Activated CD8-positive, alpha-beta memory T cell treated with anti-CD3 and anti-CD28 coated beads, Interleukin-2, amount 10 ng/mL, durations not matched to agents 7 days and 5 days (primary cell): ENCODE measurements at places on chromosomes 1 and 21.

DNA sequence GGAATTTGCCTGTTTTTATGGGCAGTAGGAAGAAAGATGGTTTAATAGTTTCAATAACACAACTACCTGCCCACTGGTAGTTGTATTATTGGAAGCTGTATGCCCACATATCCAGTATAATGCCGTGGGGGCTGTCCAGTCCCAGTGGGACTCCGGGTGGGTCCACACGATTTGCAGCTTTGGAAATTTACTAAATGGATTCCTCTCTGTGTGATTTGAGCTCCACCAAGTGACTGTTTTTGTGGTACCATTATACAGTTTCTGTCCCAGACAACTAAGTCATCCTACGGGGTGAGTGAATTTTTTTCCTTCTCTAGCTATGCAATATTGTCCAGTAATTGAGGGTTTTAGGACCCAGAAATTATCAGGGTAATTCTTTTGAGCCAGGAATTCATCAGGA is 86.8 kb downstream of the PLA2G4A start:
- DNase-seq, result no peak

- DNase-seq, result no peak
Measured at GRCh38 chr1:67601955-67602354, 83.0 kb upstream of the GADD45A start.

DNA sequence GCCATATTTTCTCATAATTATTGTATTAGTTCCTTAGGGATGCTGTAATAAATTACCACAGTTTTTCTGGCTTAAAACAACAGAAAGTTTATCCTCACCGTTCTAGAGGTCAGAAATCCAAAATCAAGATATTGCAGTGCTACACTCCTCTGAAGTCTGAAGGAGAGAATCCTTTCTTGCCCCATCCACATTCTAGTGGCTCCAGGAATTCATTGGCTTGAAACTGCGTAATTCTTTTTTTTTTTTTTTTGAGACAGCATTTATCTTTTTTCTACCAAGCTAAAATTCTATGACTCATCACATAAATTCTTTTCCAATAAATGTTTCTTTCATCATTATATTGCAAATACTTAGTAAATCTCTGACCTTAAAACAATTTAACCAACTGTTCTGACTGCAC is 451.0 kb upstream of the RGS18 start:
- no peak for DNase-seq

DNA sequence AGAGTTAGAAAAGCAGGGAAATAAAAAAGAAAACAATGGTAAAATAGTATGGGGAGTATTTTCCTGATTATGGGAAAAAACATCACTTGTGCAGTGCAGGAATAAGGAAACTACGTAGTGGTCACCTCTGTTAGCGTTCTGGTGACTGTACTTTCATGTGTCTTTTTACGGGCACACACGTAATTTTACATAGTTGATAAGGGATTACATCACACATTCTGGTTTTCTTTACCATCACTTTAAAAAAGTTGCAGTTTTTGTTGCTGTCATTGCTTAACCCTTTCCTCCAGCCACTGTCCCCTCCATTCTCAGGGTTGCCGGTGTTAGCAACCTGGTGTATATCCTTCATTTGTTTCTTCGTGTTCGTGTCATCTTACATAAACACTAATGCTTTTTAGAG is 35.1 kb downstream of the CNIH3 start:
- DNase-seq, result no peak

DNA sequence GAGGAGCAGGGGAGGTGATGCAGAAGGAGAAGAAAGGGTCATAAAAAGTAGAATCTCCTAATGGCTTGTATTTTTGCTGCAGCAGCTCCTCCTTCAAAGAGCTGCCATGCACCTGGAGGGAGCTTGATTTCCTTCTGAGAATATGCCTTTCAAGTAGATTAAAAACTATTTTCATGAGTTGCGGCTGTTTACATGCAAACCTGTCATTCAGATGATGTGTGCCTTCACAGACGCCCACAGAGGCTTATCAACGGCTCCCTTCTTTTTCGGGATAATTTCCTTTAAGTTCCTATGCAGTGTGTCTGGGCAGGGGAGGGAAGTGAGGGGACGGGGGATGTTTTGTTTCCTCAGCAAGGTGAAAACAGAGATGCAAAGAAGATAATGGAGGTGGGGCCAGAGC is 38.8 kb downstream of the TNR start:
- DNase-seq, result no peak

- DNase-seq, result no peak
Measured at GRCh38 chr1:3588395-3588794, 22.9 kb downstream of the MEGF6 start.

DNA sequence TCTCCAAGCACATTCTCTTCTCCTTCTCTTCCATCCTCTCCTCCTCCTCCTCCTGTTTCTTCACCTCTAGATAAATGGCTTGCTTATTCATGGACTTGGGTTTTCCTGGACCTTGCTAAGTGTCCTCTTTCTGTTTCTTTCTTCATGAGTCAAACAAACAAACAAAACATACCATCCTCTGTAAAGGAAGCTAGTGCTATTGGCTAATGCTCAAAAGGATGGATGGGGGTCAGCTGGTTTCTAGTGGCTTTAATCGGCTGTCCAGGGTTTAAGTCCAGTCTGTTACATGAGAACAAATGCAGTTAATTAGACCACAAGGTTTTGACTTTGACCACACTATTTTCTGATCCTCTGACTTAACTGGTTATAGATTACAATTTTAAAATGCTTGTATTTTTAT is 83.8 kb upstream of the TSPAN2 start:
- DNase-seq, result no peak

DNA sequence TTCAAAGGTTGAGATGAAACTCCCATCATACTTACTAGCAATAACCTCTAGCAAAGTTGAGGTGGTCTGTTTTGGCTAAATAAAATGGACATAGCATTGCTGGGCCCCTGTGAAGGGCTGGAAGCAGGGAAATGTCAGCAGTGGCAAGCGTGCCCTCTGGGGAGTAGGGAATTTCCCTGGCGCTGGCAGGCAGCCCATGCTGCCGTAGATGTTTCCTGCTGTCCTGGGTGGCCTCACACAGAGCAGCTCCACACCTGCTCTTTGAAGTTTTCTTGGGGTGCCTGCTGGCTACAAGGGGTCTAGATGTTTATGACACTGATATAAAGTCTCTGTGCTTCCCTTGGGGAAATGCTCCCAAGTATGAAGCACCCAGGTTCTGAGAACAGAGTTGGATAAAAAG is 30.2 kb downstream of the ADARB1 start:
- DNase-seq, result no peak

DNA sequence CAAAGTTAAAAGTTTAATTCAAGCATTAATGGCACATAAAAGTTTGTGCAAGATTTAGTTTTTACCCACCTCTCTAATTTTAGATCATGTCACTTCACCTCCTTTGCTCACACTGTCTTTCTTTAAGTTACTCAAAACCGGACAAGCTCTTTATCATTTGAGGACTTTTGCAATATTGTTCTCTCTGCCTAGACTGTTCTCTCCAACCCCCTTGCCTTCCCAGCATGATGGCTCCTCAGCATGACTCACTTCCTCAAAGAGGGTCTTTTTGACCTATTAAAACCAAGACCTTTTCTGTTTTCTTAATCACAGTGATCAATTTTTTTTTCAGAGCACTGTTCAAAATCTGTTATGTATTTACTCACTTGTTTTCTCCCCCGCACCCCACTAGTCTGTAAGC is 61.3 kb downstream of the XKR8 start:
- no peak for DNase-seq
